Inflammatory macrophage (primary cell): ENCODE measurements at places on chromosomes 2 and 18.
A peak's percentile ranks its signal among the peaks of the same experiment; 100 is the strongest.

GRCh38 chr18:75264195-75264594 lies 53.6 kb downstream of the TSHZ1 start:
- DNase-seq: no peak

GRCh38 chr2:241008711-241009121 lies 10.3 kb downstream of the SNED1 start:
- no peak for DNase-seq

GRCh38 chr2:55653255-55653654 lies 35.8 kb upstream of the PPP4R3B start:
- DNase-seq: no peak

DNA sequence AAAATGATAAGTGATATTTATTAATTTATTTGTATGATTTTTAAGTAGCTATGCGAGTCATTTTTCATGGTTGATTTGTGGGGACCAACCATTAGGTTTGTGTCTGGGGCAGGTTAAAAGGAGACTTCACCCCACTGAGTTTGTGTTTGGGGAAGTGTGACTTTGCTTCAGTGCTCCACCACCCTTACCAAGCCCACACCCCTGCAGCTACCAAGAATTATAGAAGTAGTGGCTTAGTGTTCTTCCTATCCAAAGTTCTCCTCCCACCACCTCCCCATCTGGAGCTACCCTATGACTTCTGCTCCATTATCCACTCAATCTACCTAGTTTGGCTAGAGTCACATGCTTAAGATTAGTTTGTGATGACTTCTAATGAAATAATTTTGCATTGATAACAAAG lies 182.1 kb upstream of the ZEB2 start:
- peak; percentile 92 for DNase-seq

GRCh38 chr2:196174404-196174803 lies 3.0 kb upstream of the STK17B start:
- no peak for DNase-seq

DNA sequence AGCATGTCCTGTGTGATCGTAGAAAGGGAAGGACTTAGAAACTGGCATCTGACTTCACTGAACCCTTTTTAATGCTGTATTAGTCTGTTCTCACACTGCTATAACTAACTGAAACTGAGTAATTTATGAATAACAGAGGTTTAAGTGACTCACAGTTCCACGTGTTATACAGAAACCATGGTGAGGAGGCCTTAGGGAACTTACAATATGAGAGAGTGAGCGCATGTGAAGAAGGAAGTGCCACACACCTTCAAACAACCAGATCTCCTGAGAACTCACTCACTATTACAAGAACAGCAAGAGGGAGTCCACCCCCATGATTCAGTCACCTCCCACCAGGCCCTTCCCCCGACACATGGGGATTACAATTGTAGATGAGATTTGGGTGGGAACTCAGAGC lies 811.3 kb downstream of the CPS1 start:
- no peak for DNase-seq

GRCh38 chr2:107597507-107597906 lies 229.2 kb upstream of the RGPD4 start:
- DNase-seq: no peak

DNA sequence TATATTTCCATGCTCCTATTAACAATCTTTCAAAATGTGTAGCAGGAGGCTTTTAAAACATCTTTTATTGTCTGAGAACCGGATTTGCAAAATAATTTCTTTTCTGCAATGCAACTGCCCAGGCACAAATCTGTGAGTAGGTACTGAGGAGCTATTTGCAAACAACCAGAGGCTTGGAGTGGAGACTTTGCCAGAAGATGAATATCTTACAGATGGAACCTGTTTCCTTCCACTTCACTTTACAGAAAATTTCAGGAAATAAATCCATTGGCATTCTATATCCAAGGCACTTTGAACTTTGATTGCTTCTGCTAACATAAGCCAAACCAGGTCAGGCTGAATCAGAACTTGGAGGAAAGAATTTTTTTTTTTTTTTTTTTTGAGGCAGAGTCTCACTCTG lies 237.4 kb upstream of the REV1 start:
- DNase-seq: no peak

DNA sequence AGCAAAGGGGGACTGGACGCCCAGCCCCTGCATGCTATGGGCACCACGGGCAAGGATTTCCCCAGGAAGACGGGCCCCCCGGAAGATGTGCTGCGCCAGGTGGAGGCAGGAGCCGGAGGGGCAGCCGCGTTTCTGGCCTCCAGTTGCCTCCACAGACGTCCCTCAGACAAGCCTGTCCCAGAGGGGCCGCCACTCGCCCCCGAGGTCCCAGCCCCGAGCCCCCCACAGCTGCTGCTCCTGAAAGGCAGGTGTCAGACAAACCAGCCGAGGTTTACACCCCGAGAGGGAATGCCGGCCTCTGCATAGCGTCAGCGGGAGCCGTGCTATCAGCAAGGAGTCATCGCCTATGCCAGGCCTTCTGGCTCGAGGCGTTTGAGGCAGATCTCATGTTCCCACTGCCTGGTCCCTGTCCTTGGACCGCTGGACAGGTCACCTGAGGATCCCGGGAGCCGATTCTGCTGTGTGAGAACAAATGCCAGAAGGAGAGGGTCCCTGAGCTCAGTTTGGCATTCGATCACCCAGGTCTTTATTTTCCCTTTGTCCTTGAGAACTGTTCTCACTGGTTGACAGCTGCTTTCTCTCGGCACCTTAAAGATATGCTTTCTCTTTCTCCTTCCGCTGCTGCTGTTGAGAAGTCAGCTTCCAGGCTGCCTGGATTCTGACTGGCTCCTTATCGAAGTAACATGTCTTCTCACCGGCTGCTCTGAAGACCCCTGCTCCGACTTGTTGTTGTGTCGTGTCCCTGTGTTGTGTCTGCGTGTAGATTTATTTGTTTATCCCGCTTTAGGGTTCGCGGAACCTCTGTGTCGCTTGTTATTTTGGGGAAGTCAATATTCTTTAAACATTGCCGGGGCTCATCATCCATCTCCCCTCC lies 20.6 kb downstream of the CROCC2 start:
- DNase-seq: no peak

DNA sequence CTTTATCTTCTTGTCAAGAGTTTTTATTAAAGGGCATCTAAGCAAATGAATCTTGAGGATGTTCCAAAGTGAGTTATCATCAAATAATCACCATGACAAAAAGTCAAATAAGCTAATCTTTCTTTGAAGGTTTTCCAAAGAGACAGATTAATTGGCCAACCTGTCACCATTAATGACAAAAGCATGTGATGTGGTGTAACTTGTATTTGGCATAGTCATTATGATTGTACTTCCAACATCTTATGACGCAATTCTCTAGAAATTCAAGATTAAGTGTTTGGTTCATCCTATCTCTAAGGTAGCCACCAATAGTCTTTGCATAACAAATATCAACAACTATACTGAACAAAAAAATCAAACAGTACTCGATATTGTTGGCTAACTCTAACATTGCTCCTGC lies 28.6 kb downstream of the RBMS1 start:
- no peak for DNase-seq

DNA sequence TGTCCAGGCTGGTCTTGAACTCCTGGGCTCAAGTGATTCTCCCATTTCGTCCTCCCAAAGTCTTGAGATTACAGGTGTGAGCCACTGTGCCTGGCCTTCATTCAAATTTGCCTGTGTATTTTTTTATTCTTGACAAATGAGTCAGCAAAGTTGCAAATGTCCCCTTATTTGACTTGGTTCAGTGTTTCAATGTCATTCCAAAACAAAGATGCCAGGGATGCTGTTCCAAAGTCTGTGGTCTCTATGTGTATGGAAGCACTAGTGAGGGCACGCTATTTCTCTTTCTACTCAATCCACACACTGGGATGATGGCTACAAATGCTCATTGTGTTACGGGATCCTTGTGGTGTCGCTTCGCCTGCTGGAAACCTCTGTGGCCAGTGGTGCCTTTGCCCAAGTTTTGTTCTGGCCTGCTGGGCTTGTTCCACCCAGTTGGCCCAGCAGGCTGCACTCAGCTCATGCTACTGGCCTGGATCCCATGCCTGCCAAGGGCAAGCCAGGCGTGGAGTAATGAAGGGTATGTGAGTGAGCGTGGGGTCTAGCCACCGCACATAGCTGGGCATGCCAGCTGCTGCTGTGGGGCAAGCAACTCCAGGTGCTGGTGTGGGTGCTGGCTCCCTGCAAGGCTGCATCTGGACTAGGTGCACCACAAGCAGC lies 35.6 kb downstream of the FBXO48 start:
- no peak for DNase-seq

- no peak for DNase-seq
Measured at GRCh38 chr2:211237586-211238275, 681.3 kb downstream of the CPS1 start.

DNA sequence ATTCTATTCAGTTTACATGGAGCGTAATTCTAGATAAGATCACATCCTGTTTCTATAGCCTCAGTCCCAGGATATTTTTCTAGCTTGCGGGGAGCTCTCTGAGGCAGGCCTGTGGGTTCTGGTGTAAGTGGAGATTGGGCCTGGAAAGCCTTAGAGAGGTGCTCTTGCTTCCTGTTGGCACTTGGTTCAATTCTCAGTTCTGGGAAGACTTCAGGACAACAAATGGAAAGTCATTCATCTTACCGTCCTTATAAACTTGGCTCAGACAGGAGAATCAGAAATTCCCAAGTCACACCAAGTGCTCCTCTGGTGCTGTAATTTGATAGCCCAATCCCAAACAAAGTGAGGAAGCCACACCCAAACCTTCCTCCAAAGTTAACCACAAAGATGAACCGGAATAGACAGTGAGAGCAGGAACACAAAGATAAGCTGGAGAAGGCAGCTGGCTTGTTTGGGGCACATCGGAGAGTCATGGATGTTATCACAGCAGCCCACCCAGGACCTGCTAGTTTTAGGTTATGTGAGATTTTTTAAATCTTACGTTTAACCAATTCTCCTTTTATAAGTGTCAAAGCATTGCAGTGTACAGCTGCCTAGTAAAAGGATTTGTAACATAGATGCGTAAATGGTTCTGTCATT lies 144.3 kb upstream of the MAP3K20 start:
- no peak for DNase-seq

- DNase-seq: no peak
Measured at GRCh38 chr18:64668461-64668962, 519.6 kb upstream of the LINC00305 start.

- no peak for DNase-seq
Measured at GRCh38 chr2:133092571-133092970, 422.6 kb upstream of the LYPD1 start.

- DNase-seq: no peak
Measured at GRCh38 chr2:43524177-43524965, 71.5 kb downstream of the THADA start.

GRCh38 chr2:239825705-239825979 lies 199.5 kb downstream of the NDUFA10 start:
- no peak for DNase-seq

DNA sequence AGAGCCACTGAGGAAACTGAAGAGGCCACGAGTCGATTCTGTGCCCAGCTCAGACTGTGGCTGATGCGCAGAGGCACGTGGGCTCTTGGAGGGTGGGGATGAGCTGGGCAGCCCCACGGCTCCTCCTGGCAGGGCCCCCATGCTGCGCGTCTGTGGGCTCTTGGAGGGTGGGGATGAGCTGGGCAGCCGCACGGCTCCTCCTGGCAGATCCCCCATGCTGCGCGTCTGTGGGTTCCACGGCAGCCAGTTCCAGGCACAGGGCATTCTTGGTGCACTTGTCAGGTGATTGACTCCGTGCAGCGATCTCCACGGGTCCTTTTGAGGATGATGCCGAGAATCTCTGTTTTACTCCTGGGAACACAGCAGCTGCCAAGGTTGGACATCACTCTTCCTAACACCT lies 138.1 kb upstream of the ZNF236 start:
- DNase-seq: no peak

DNA sequence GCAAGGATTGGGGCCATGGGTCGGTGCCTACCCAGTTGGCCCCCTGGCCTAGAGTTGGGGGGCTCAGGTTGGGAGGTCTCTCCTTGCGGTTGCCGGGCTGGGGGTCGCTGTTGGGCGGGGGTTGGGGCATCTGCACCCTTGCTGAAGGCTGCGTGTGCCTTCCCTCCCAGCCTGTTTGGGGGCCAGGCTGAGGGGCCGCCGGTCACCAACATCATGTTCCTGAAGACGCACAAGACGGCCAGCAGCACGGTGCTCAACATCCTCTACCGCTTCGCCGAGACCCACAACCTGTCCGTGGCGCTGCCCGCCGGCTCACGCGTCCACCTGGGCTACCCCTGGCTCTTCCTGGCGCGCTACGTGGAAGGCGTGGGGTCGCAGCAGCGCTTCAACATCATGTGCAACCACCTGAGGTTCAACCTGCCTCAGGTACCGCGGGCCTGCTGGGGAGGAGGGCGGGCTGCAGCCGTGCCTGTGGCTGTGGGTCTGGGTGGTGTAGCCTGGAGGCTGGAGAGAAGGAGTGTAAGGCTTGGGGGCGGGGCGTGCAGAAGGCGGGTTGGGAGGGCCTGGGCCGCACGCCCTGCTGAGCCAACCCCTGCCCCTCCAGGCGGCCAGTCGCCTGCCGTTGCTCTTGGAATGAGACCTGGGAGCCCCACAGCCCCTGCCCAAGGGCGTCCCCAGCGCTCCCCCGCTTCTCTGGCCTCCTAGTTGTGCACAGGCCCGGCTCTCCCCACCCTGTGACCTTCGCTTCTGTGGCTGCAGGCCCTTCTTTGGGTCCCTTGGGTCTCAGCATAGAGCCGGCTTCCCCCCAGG lies 7.2 kb upstream of the NEU4 start:
- DNase-seq: no peak

DNA sequence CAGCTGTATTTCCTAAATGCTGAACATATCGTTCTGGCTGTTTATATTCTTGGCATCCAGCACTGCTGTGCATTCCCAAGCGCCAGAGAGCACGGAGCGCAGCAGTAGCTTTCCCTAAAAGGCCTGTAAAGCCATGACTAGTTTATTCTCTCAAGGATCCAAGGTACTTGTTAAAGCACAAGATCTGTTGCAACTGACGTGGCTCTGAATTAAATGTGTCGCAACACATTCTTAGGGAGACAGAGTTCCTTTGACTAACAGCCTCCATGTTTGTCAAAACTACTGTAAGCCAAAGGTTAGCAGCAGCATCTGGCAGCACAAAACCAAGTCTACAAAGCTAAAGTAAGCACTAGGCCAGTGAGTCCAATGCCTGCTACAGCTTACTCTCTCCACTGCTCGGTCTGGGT lies 188.6 kb upstream of the FN1 start:
- peak; percentile 67 for DNase-seq

DNA sequence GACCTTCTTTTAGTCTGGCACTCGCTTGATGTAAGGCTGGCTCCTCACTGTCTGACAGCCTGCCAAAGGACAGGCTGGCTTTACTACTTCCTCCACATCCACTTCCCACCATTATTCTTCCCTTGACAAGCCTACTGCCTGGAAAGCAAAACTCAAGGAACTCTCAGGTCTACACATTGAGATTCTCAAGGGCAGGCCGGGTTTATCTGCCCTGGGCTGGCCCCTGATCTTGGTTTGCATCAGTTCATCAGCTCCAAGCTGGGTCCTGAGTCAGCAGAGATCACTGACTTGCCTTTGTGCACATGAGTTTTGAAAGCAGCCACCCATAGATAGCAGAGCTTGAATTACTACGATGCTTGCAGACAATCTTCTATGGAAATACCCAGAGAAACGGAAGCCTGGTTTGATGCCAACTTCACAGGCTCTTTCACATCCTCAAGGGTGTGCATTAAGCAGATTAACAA lies 53.9 kb downstream of the KCTD18 start:
- DNase-seq: peak; percentile 34

GRCh38 chr18:2672872-2673271 lies 17.3 kb downstream of the SMCHD1 start:
- DNase-seq: no peak

GRCh38 chr18:44098551-44099098 lies 582.1 kb upstream of the SETBP1 start:
- DNase-seq: no peak
